ENCODE measurements at places on chromosomes 16 and 17.

DNA sequence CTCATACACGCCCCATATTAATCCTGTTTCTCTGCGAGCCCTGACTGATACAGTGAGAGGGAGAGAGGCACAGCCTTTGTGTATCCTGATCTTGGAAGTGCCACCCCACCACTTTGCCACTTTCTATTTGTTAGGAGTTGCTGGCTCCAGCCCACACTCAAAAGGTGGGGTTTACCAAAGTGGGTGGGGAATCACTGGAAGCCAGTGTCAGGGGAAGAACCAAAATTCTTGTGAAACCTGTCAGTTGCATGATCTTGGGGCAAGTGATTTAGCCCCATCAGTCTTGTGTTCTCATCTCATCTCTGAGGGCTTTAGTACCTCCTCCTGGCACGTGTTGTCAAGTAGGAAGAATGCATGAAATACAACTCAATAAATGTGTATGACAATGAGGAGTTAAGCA is 119.5 kb downstream of the SOX9 start:
- DNase-seq = no peak

DNA sequence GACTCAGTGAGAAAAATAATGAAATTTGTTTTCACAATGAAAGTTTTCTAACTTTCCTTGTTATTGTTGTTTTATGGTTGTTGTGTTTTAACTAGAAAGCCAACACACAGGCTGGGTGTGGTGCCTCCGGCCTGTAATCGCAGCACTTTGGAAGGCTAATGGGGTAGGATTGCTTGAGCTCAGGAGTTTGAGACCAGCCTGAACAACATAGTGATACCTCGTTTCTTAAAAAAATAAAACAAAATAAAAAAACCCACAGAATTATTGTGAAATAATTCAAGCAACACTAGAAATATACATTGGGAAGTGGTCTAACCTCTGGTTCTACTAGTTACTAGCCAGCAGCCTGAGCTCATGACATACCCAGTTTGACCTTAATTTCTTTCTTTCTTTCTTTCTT is 630 bp downstream of the MILR1 start:
- no peak for DNase-seq

- DNase-seq = no peak
Measured at GRCh38 chr16:85759631-85760419, 8.9 kb upstream of the C16orf74 start.

DNA sequence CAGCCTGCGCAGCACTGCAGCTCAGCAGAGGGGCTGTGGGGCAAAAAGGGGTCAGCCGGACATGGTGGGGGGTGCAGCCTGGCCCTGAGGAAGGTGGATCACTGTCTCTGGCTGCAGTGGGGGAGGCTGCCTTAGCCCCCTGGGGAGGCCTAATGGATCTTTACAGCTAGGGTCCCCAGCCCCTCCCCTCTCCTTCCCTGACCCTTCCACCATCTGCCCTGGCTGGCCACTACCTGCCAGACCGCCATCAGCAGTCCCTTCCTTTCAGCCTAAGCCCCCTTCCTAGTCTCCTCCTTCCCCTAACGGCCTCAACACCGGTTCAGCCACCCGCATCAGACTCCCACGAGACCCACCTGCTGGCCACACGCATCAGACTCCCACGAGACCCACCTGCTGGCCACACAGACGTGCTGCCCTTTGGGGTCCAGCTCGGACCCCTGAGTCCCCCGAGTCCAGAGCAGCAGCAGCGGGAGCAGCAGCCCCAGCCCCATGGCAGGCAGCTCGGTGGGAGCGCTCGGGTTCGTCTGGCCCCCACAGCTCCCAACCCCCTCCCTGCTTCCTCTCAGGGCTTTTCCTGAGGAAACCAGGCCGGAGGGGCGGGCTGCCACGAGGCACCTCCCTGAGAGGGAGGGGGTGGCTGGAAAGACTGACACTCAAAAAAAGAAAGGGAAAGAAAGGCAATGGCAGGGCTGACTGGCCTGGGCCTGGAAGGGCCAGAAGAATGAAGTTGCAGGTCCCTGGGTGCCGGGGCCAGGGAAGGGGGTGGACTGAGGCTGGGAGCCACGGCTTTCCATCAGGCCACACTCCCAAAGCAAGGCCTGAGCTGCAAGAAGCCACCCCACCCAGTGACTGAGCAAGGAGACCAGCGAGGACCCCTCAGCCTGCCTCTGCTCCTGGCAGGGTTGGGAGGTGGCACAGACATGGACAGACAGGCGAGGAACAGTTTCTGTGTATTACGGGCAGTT is at the start of gene SCARF1:
Gene SCARF1, minus strand, starts transcription at position 526 of the 965 bp plus-strand sequence. Its CDS starts 35 bp downstream, at position 491.
- DNase-seq = no peak

GRCh38 chr17:18371455-18371854 is 6.1 kb upstream of the EVPLL start:
- no peak for DNase-seq

- DNase-seq = no peak
Measured at GRCh38 chr17:49224198-49224996, 6.2 kb downstream of the PHOSPHO1 start.

DNA sequence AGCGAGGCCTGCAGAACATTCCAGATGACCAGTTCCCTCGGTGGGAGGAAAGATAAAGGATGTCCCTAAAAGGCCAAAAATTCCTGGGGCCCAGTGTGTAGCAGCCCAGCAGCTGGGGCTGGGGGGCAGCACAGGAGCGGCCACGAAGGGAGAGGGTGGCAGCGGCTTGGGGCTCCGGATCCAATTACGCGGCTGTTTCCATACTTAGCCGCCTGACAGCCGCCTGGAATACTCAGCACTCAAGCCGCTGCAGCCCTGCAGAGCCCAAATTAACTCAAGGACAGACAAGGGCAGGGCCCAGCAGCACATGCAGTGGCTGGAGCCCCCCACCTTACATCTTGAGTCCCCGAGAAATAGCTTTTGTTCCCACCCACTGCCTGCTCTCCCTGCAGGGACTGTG is 1.3 kb downstream of the SRL start:
- no peak for DNase-seq
